ENCODE measurements at places on chromosomes 6 and 20. TPM values are rescaled to one million over a fixed set of nuclear protein-coding genes. Genes with fewer than 3 reads are reported as not detected.

ASCC3 gene
- 59.9 TPM for total RNA-seq

RPP40 gene
- 6.0 TPM for total RNA-seq

PTK6 gene
- not detected for total RNA-seq

GRM4 gene
- 0.26 TPM for total RNA-seq

FKBP1C gene
- total RNA-seq = 0.75 TPM

RAD21L1 gene
- not detected for total RNA-seq

PGC gene
- not detected for total RNA-seq

MCHR2 gene
- not detected for total RNA-seq

SYTL3 gene
- 1.4 TPM for total RNA-seq

MICB gene
- total RNA-seq = 9.0 TPM

PSMB8 gene
- total RNA-seq = 17.4 TPM

ECT2L gene
- total RNA-seq = not detected

GRCh38 chr6:44806656-44807055 lies 419.1 kb downstream of the CDC5L start:
- no peaks in the 10 kb centered on the region for H3K36me3 ChIP-seq
- H3K27ac ChIP-seq = no peak overlapping the region
- H3K4me1 ChIP-seq = peaks cover 19% of the 10 kb centered on the region
- DNase-seq = no peak

- no peaks in the 10 kb centered on the region for H3K36me3 ChIP-seq
- H3K27ac ChIP-seq = no peak overlapping the region
- peaks cover 7% of the 10 kb centered on the region for H3K4me1 ChIP-seq
- no peak for DNase-seq
Measured at GRCh38 chr6:63268574-63268973, 51.2 kb downstream of the LGSN start.

DNA sequence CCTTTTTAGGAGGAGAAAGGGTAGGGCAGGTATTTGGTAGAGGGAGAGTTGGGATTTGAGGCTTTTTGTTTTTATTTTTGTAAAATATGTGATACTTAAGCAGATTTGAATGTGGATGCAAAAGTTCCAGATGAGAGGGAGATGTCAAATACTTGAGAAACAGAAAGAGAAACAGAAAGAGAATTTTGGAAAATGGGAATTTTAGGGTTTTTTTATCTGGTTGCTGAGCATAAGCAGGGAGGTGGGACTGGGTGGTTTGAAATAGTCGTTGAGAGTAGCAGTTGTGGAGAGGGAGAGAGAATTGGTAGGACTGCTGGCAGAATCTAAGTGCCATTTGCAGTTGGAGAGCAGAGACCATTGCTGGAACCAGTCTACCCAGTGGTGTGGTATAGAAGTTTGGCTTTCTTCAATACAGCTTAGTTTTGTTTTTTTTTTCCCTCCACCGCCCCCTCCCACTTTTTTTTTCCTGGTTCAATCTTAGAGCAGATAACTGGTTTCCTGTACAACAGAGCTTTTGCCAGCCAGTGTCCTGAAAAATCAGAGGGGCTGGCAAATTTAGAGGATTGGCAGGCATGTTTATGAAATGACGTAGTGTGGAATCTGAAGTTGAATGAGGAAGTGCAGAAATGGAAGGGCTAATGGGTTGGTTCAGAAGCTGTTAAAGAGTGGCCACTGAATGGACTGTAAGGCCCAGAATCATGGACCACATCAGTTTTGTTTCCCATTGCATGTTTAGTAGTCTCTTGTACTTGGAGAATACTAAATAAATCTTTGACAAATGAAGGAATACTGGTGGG lies 68.7 kb downstream of the ATRN start:
- no peak overlapping the region for H3K4me3 ChIP-seq
- H3K4me1 ChIP-seq = peaks cover 13% of the 10 kb centered on the region

GRCh38 chr6:6331393-6331792 lies 10.9 kb upstream of the F13A1 start:
- no peaks in the 10 kb centered on the region for H3K36me3 ChIP-seq
- DNase-seq = no peak
- no peak overlapping the region for H3K4me3 ChIP-seq

- no peaks in the 10 kb centered on the region for H3K36me3 ChIP-seq
- no peak overlapping the region for H3K27ac ChIP-seq
- H3K4me3 ChIP-seq = no peak overlapping the region
- peaks cover 32% of the 10 kb centered on the region for H3K27me3 ChIP-seq
Measured at GRCh38 chr20:57229490-57229889, 37.0 kb downstream of the BMP7 start.

DNA sequence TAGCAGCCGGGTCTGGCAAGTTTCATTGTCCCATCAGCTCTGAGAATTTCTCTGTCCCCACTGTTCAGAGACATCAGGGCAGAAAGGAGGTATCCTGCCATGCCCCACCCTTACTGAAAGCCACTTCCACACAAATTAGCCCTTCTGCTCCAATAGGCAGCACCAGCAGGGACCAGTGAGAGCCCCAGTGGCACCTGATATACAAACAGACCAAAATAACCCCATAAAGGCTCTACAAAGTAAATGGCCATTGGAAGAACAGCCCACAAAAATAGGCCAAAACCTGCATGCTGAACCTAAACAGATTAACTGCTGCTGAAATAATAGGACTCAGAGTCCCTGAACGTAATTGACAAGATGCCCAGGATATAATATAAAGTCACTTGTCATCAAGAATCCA lies 199.9 kb downstream of the TMEM200A start:
- no peak overlapping the region for H3K4me3 ChIP-seq
- H3K27ac ChIP-seq = no peak overlapping the region
- no peaks in the 10 kb centered on the region for H3K36me3 ChIP-seq
- H3K4me1 ChIP-seq = peaks cover under 1% of the 10 kb centered on the region

DNA sequence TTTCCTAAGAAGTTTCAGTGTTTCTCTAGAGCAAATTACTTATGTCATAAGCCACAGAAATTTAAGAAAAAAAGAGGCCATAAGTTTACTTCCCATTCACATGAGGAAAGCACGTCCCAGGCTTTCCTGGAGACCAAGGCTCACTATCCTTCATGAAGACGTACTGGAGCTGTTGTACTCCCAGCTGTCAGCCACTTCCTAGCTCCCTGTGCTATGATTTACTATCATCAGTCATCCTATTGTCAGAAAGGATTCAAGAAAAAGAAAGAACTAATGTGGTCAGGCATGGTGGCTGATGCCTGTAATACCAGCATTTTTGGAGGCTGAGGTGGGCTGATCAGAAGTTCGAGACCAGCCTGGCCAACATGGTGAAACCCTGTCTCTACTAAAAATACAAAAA lies 337.4 kb upstream of the SOX4 start:
- no peaks in the 10 kb centered on the region for H3K4me1 ChIP-seq
- H3K27me3 ChIP-seq = no peaks in the 10 kb centered on the region
- no peak overlapping the region for H3K4me3 ChIP-seq
- peaks cover 2% of the 10 kb centered on the region for H3K36me3 ChIP-seq
- H3K27ac ChIP-seq = no peak overlapping the region

- H3K36me3 ChIP-seq = no peaks in the 10 kb centered on the region
- H3K4me3 ChIP-seq = no peak overlapping the region
- H3K4me1 ChIP-seq = no peaks in the 10 kb centered on the region
Measured at GRCh38 chr20:45305262-45305661, 1.4 kb upstream of the RBPJL start.

- no peak for DNase-seq
- no peak overlapping the region for H3K27ac ChIP-seq
- peaks cover 53% of the 10 kb centered on the region for H3K27me3 ChIP-seq
- no peaks in the 10 kb centered on the region for H3K4me1 ChIP-seq
- no peak overlapping the region for H3K4me3 ChIP-seq
Measured at GRCh38 chr20:46268131-46268614, 40.1 kb downstream of the CDH22 start.

- H3K27me3 ChIP-seq = no peaks in the 10 kb centered on the region
- no peaks in the 10 kb centered on the region for H3K4me1 ChIP-seq
- no peak overlapping the region for H3K4me3 ChIP-seq
Measured at GRCh38 chr20:18543216-18543615, 24.0 kb upstream of the SMIM26 start.

- H3K4me1 ChIP-seq = no peaks in the 10 kb centered on the region
- no peaks in the 10 kb centered on the region for H3K36me3 ChIP-seq
- no peak for DNase-seq
Measured at GRCh38 chr6:144944106-144944505, 659.0 kb downstream of the UTRN start.

DNA sequence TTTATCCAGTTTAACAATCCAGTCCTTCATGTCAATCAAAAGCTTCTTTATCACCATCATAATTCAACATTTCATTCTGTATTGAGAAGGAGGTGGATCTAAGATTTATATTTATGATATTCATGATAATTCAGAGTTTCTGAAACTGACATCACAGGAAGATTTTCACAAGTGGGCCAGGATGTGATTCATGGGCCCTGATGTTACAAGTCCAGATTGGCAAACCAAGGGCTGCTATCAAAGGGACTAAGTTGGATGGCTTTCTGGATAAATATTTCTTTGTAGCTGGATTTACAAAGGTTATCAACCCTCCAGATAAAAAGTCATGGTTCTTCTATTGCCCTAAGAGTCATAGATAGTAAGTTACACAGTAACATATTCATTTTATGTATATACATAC lies 866.5 kb downstream of the KIF16B start:
- no peak overlapping the region for H3K4me3 ChIP-seq
- no peak overlapping the region for H3K27ac ChIP-seq
- no peaks in the 10 kb centered on the region for H3K27me3 ChIP-seq
- peaks cover 19% of the 10 kb centered on the region for H3K4me1 ChIP-seq
- H3K36me3 ChIP-seq = no peaks in the 10 kb centered on the region

DNA sequence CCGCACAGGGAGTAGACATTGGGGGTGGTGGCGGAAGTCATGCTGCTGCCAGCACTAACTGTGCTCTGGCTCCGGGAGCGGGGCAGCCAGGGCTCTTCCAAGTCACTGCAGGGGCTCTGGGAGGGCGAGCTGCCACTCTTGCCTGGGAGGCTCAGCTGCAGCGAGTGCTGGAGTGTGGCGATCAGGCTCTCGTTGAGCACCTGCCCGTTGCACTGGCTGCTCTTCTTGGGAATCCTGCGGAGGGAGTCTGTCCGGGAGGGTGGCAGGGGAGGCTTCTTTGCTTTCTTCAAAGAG lies 28.0 kb downstream of the HEBP2 start:
- H3K4me1 ChIP-seq = peaks cover 8% of the 10 kb centered on the region
- no peaks in the 10 kb centered on the region for H3K27me3 ChIP-seq
- H3K4me3 ChIP-seq = no peak overlapping the region
- no peak overlapping the region for H3K27ac ChIP-seq
- no peak for DNase-seq

- H3K36me3 ChIP-seq = no peaks in the 10 kb centered on the region
- H3K27me3 ChIP-seq = no peaks in the 10 kb centered on the region
- peak overlapping the region; percentile 78 for H3K27ac ChIP-seq
- no peak overlapping the region for H3K4me3 ChIP-seq
- DNase-seq = no peak
- H3K4me1 ChIP-seq = peaks cover 62% of the 10 kb centered on the region
Measured at GRCh38 chr20:2108987-2109386, 7.4 kb downstream of the STK35 start.

- H3K4me3 ChIP-seq = no peak overlapping the region
- H3K27me3 ChIP-seq = peaks cover 18% of the 10 kb centered on the region
- H3K36me3 ChIP-seq = no peaks in the 10 kb centered on the region
Measured at GRCh38 chr20:33981964-33982363, 11.7 kb upstream of the RALY start.

GRCh38 chr20:58155148-58155925 lies 73.1 kb downstream of the ANKRD60 start:
- no peaks in the 10 kb centered on the region for H3K36me3 ChIP-seq
- no peak overlapping the region for H3K4me3 ChIP-seq
- H3K27me3 ChIP-seq = peaks cover 12% of the 10 kb centered on the region
- H3K27ac ChIP-seq = no peak overlapping the region

DNA sequence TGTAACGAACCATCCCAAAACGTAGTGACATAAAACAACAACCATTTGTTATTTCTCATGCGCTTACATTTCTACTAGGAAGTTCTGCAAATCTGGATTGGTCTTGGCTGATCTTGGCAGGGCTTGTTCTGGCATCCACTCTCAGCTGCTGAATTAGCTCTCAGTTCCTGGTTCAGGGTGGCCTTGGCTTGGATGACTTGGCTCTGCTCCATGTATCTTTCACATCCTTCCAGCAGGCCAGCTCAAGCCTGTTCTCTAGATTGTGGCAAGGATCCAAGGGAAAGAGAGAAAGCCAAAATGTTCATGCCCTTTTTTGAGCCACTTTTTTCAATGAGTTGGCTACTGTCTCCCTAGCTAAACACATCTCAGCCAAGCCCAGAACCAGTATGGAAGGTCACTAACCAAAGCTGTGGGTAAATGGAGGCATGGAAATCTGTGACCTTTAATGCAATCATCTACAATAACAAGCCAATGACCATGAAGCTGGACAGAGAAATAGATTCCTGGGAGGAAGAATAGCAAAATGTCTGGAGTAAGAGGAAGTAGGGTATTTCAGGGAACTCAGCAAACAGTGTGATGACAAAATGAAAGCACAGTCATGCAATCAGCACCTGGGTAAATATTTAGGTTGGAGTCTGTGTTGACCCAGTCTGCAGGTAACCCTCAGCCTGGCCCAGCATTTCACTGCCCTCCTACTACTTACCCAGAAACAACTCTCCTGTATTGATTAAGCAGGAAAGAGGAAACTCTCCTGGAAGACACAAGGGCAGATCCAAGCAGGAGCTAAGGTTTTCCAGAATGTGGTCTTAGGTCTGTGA lies 32.7 kb upstream of the SNAP25 start:
- H3K4me3 ChIP-seq = no peak overlapping the region
- H3K27ac ChIP-seq = no peak overlapping the region
- DNase-seq = no peak
- no peaks in the 10 kb centered on the region for H3K4me1 ChIP-seq

DNA sequence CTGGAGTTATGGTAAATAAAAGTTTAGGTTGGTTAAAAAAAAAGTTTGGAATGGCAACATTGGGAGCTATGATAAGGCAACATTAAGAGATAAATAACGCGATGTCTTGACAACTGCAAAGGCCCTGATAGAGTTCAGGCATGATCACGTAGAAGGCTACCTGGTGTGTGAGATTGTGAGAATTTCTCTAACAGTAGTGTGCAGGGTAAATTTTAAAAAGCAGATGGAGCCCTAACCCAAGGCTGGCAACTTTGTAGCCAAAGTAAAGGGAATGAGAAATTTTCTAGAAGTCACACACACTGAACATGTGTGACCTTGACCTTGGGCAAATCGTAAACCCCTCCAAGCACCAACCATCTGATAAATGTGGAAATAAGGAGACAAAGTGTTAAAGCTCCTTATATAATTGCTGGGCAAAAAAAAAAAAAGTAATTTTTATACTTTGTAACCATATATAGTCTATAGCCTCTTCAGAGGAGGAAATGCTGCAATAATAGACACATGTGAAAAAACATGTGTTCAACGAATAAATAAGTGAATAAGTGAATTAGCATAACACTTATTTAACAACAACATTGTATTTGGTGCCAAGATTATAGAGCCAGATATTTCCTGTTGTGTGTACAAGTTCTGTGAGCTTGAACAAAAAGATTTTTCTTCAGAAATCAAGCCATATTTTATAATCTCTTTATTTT lies 18.2 kb downstream of the KCNQ5 start:
- H3K27me3 ChIP-seq = no peaks in the 10 kb centered on the region
- H3K4me3 ChIP-seq = no peak overlapping the region
- no peak for DNase-seq
- H3K4me1 ChIP-seq = peaks cover 11% of the 10 kb centered on the region
- H3K36me3 ChIP-seq = no peaks in the 10 kb centered on the region

DNA sequence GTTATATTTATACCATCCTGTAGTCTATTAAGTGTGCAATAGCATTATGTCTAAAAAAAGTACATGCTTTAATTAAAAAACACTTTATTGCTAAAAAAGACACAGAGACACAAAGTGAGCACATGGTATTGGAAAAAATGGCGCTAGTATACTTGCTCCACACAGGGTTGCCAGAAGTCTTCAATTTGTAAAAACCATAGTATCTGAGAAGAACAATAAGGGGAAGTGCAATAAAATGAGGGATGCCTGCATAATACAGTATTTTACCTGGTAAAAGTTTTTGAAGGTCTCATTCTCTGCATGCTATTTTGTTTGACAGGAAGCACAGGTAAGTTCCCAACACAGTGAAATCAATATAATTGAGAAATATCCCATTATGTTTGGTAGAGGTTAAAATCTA lies 1.6 kb downstream of the NOX3 start:
- H3K4me1 ChIP-seq = peaks cover 4% of the 10 kb centered on the region
- H3K4me3 ChIP-seq = no peak overlapping the region
- no peak overlapping the region for H3K27ac ChIP-seq
- no peak for DNase-seq
